Naive thymus-derived CD8-positive, alpha-beta T cell (primary cell): ENCODE measurements at places on chromosomes 7 and 10. TPM values are rescaled to one million over a fixed set of nuclear protein-coding genes. Genes with fewer than 3 reads are reported as not detected.

DNA sequence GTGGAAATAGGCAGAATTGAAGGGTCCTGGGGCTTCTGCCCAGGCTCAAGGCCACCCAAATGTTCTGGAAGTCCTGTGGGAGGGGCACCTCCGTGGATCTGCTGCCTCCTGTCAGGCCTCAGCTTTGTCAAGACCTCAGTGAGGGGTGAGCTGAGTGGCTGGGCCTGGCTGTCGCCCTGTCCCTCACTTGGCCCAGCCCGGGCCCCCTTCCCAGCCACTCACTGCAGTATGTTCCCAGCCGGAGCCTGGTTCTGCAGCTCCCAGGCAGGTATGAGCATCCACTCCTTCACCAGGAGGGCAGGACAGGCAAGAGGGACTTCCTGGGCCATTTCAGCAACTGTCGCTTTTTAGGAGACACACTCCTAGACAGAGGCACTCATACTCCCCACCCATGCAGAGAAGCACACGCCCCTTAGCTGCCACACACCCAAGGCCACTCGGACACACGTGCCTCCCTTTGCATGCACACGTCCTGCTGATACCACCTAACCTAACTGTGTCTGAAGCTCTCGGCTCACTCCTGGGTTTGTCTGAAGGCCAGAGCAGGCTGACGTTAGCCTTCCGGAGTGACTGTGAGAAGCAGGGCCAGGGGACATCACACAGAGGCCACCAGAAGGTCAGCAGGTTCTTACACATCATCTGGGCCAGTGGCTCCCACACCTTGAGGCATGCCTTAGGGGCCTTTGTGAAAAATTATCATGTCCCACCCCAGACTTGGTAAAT is 72.2 kb upstream of the COL13A1 start:
- no peak overlapping the region for H3K4me3 ChIP-seq
- no peak overlapping the region for H3K27ac ChIP-seq
- peaks cover 4% of the 10 kb centered on the region for H3K4me1 ChIP-seq
- H3K27me3 ChIP-seq: no peaks in the 10 kb centered on the region

DNA sequence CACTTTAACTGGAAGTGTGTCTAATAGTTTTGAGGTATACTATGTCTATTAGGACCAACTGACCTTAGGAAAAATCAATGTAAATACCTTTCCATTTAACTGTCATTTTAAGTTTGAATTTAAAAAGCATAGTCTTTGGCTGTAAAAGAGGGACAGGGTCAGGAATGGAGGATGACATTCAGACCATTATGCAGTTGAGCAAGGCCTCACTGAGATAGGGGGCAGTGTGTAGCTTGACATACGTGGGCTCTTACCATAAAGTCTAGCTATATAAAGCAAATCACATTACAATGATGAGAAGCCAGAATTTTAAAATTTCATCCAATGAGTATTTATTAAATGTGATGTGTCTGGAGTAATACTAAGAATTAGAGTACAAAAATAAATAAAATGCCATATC is 17.9 kb downstream of the PALS2 start:
- no peak overlapping the region for H3K4me3 ChIP-seq
- H3K27ac ChIP-seq: no peak overlapping the region
- H3K27me3 ChIP-seq: no peaks in the 10 kb centered on the region
- no peaks in the 10 kb centered on the region for H3K36me3 ChIP-seq
- H3K4me1 ChIP-seq: peaks cover 18% of the 10 kb centered on the region
- DNase-seq: no peak

DNA sequence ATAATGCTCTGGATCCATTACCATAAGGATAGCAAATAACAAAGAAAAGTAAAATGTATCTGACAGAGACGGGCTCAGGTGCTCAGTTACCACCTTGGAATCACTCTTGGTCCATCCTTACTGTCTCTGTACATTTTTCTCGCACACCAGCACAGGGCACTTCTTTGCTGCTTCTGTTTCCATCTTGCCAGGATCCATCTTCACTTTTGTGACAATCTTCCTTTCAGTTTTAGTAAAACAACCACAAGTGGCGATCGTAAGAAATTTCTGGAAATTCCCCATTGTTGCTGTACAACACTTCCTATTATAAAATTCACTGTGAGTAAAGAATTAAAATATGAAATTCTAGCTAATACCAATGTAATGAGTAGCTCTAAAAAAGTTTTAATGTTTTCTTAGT is 695.5 kb downstream of the GRM8 start:
- DNase-seq: no peak
- no peak overlapping the region for H3K4me3 ChIP-seq
- H3K4me1 ChIP-seq: no peaks in the 10 kb centered on the region
- H3K36me3 ChIP-seq: no peaks in the 10 kb centered on the region

GRCh38 chr7:96636979-96637378 is 72.7 kb downstream of the SEM1 start:
- peaks cover 1% of the 10 kb centered on the region for H3K4me1 ChIP-seq
- no peaks in the 10 kb centered on the region for H3K27me3 ChIP-seq
- peaks cover 9% of the 10 kb centered on the region for H3K36me3 ChIP-seq
- H3K4me3 ChIP-seq: no peak overlapping the region
- DNase-seq: no peak

- H3K36me3 ChIP-seq: peaks cover 3% of the 10 kb centered on the region
- no peak for DNase-seq
- no peak overlapping the region for H3K4me3 ChIP-seq
- no peaks in the 10 kb centered on the region for H3K27me3 ChIP-seq
- H3K27ac ChIP-seq: no peak overlapping the region
These were observed 106.5 kb upstream of the BMPER start for GRCh38 chr7:33798686-33799325.

- no peak for DNase-seq
- H3K27ac ChIP-seq: no peak overlapping the region
- peaks cover 21% of the 10 kb centered on the region for H3K4me1 ChIP-seq
- H3K27me3 ChIP-seq: no peaks in the 10 kb centered on the region
These were observed 117.1 kb downstream of the KMT2E start for GRCh38 chr7:105131033-105131656.

- no peak overlapping the region for H3K4me3 ChIP-seq
- no peaks in the 10 kb centered on the region for H3K27me3 ChIP-seq
- H3K36me3 ChIP-seq: peaks cover 36% of the 10 kb centered on the region
- peaks cover 20% of the 10 kb centered on the region for H3K4me1 ChIP-seq
- DNase-seq: no peak
These were observed 113.0 kb downstream of the EXOC4 start for GRCh38 chr7:133365917-133366316.

DNA sequence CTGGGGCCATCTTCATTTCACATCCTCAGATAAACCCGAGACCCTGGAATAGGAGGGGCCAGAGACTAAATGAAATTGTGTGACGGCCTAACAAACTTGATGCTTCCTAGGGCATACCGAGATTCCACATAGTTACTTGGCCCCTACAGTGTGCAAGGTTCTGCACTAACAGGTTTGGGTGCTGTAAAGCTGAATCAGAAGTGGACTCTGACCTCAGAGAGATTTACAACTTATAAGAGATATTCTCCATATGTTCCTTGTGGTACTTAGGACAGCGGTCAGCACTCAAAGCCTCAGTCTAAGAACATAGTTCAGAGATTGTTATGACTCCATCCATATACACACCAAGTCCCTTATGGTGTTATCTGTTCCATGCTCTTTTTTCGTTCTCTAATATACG is 55.1 kb upstream of the FHIP2A start:
- H3K4me1 ChIP-seq: peaks cover 14% of the 10 kb centered on the region
- no peak for DNase-seq
- H3K36me3 ChIP-seq: no peaks in the 10 kb centered on the region

- no peaks in the 10 kb centered on the region for H3K36me3 ChIP-seq
- DNase-seq: no peak
- H3K27ac ChIP-seq: no peak overlapping the region
- no peak overlapping the region for H3K4me3 ChIP-seq
- H3K4me1 ChIP-seq: peaks cover 20% of the 10 kb centered on the region
- H3K27me3 ChIP-seq: no peaks in the 10 kb centered on the region
These were observed 5.7 kb downstream of the SEMA3A start for GRCh38 chr7:84188786-84189405.

DNA sequence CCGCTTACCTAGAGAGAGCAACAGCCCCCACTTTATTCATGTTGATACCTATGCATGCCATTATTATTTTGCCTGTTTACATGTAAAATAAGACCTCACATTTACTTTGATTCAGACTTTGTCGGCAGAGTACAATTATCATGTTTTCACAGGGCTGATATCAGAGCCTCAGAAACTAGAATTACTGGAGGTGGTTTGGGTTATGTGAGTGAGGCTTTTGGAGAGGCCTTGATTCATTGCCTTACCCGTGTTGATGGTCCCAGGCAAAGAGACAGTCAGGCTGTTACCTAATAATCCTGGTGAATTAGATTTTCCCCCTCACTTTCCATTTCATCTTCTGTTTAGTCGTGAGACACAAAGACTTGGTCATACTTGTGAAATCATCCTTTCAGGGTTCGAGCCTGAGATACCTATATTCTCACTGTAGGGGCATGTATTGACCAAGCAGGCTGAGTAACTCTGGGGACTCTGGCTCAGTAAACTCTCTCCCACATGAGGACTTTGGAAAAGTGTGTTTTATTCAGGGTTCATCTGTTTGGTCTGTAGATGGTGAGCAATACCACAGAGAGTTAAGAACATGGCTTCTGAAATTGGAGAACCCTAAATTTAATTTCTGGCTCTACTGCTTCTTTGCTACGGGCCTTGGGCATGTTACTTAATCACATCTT is 150.9 kb downstream of the CELF2 start:
- H3K4me3 ChIP-seq: no peak overlapping the region
- H3K36me3 ChIP-seq: peaks cover 16% of the 10 kb centered on the region
- H3K27me3 ChIP-seq: no peaks in the 10 kb centered on the region
- peaks cover 11% of the 10 kb centered on the region for H3K4me1 ChIP-seq
- DNase-seq: no peak
- no peak overlapping the region for H3K27ac ChIP-seq

DNA sequence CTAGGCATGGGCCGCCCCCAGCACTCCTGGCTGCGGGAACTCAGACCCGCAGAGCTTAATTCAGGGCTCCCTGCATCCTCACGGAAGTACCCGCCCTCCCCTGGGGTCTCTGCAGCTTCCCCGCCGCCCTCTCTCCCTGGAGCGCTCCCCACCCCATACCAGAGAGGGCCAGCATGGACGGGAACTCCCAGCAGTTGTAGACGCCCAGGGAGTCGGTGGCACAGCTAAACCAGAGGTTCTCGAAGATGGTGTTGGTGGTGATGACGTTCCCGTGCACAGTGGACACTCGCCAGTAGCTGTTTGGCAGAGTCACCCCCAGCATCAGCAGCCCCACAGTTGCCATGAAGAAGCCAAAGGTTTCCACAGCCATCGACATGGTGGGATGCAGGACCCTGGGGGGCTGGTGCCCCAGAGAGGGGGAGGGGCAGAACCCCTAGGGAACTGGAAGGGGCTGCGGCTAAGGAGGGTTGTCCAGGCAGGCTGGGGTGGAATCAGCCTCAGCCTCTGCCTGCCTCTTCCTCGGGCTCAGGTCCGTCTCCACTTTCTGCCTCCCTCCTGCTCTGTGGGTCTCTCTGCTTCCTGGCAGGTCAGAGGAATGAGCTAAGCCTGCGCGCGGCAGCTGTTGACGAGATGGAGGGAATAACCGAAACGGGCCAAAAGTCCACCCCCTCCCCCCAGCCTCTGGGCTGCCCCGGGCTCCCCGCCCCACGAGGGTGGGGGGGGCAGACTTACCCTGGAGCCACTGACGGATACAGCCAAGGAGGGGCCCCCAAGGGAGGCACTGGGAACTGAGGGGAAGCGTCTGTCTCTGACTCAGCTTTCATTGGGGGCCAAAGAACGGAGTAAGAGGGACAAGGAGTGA is at the start of gene CLDN15:
CLDN15 (minus strand) TSS at position 597 of the 862 bp plus-strand sequence; CDS start at position 376, 221 bp downstream.
- H3K4me3 ChIP-seq: no peak within 1 kb of the TSS
- no peak within 1 kb of the TSS for H3K27ac ChIP-seq
- no peak for DNase-seq
- no peaks in the 10 kb centered on the region for H3K27me3 ChIP-seq
- H3K36me3 ChIP-seq: peaks cover 24% of the 10 kb centered on the region
- H3K4me1 ChIP-seq: peaks cover 7% of the 10 kb centered on the region

DNA sequence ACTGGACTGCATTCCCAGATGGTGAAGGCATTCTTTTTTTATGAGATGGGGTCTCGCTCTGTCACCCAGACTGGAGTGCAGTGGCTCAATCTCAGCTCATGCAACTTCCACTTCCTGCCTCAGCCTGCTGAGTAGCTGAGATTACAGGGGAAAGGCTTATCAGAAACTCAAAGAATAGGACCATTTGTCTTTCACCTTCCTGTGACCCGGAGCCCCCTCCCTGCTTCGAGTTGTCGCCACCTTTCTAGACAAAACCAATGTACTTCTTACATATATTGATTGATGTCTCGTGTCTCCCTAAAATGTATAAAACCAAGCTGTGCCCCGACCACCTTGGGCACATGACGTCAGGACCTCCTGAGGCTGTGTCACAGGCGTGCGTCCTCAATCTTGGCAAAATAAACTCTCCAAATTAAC is 1.8 kb upstream of the METTL27 start:
- H3K27ac ChIP-seq: peak overlapping the region; percentile 12
- H3K4me1 ChIP-seq: peaks cover 14% of the 10 kb centered on the region
- H3K4me3 ChIP-seq: peak overlapping the region; percentile 59
- no peaks in the 10 kb centered on the region for H3K27me3 ChIP-seq
- H3K36me3 ChIP-seq: no peaks in the 10 kb centered on the region
- no peak for DNase-seq

DNA sequence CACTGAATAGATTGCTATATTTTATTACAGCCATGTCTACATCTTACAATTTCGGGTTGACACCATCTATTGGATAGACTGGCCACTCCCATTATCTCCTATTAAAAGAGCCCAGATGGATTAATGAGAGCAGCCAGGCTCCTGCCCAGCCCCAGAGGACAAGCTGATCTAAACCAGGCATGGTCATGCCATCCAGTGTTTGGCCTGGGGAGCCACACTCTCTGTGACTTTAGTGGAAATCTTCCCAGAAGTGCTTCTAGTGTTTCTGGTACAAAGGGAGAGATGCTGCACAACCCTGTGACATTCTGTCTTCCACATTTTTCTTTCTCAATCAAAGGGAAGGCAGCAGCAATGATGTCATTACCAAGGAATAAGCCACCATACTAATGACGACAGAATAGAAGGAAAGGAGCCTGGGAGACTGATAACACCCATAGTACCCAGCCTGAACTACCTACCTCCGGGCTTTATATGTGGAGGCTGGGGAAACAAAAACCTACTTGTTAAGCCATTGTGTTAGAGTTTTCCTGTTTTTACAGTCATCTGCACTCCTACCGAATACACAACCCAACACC is 5.0 kb downstream of the NEBL start:
- no peaks in the 10 kb centered on the region for H3K4me1 ChIP-seq
- H3K27me3 ChIP-seq: peaks cover 18% of the 10 kb centered on the region
- no peak overlapping the region for H3K4me3 ChIP-seq
- H3K27ac ChIP-seq: no peak overlapping the region

- H3K36me3 ChIP-seq: no peaks in the 10 kb centered on the region
- DNase-seq: no peak
- H3K4me1 ChIP-seq: peaks cover 30% of the 10 kb centered on the region
- no peak overlapping the region for H3K4me3 ChIP-seq
- no peaks in the 10 kb centered on the region for H3K27me3 ChIP-seq
- H3K27ac ChIP-seq: no peak overlapping the region
These were observed 29.7 kb downstream of the PARP12 start for GRCh38 chr7:140033036-140033435.

SEMA3D gene
- not detected for total RNA-seq

NSMCE4A gene
- total RNA-seq: 89.4 TPM

TACR2 gene
- not detected for total RNA-seq

CNOT4 gene
- 31.8 TPM for total RNA-seq

FAM237B gene
- not detected for total RNA-seq

OR2A1 gene
- not detected for total RNA-seq

MBL2 gene
- not detected for total RNA-seq

DMTF1 gene
- total RNA-seq: 181 TPM

TMEM213 gene
- total RNA-seq: not detected

VGF gene
- total RNA-seq: not detected

CCT6A gene
- total RNA-seq: 90.3 TPM
